ENCODE measurements at places on chromosomes 5 and 9. TPM values are rescaled to one million over a fixed set of nuclear protein-coding genes. Genes with fewer than 3 reads are reported as not detected.
A peak's percentile ranks its signal among the peaks of the same experiment; 100 is the strongest.

DNA sequence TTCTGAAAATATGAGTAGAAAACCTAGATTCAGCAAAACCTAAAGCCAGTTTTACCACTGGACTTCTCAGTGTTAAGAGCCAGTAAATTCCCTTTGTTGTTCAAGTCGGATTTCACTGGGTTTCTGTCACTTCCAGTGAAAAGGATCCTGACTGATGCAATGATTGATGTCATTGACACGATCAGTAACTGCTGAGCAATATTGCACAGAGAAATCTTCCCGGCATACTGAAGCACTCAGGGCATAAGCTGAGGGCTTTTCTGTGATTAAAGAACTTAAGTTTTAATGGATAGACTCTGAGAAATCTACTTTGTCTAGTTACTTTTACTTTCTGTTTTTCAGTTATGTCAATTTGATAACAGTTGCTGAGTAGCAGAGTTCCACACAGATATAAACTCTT is 61.9 kb downstream of the DENND1A start:
- ATAC-seq: no peak

GRCh38 chr9:118482306-118482705 is 778.1 kb downstream of the TLR4 start:
- ATAC-seq: no peak

GRCh38 chr5:132457371-132458225 is 33.0 kb downstream of the IRF1 start:
- peak; percentile 25 for ATAC-seq

- ATAC-seq: no peak
Measured at GRCh38 chr5:134458234-134459009, 46.7 kb upstream of the CDKN2AIPNL start.

GRCh38 chr9:131449276-131449675 is 53.4 kb upstream of the POMT1 start:
- ATAC-seq: peak; percentile 81

DNA sequence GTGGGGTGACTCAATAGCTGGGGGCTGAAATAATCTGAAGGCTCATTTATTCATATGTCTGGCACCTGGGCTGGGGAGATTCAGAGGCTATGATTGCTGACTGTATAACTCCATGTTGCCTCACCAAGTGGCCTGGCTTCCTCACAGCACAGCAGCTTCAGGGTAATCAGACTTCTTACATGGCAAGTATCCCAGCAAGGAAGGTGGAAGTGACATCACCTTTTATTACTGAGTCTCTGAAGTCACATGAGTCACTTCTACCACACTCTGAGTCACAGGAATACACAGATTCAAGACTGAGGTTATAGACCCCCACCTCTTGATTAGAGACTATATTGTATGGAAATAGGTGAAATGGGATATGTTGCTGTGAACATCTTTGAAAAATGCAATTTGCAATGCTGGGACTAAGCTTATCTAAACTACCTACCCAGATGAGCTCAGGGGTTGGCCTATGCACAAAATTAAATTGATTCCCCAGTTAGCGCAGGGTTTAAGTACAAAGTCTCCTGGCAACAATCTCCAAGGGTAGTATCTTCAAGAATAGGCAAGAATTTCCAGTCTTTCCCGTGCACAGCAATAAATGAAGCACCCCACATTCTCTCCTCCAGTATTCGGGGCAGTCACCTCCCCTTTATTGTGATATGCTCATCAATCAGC is 553.1 kb downstream of the LRRC70 start:
- peak; percentile 21 for ATAC-seq

GRCh38 chr5:103111468-103111867 is 8.5 kb downstream of the GIN1 start:
- ATAC-seq: peak; percentile 77

DNA sequence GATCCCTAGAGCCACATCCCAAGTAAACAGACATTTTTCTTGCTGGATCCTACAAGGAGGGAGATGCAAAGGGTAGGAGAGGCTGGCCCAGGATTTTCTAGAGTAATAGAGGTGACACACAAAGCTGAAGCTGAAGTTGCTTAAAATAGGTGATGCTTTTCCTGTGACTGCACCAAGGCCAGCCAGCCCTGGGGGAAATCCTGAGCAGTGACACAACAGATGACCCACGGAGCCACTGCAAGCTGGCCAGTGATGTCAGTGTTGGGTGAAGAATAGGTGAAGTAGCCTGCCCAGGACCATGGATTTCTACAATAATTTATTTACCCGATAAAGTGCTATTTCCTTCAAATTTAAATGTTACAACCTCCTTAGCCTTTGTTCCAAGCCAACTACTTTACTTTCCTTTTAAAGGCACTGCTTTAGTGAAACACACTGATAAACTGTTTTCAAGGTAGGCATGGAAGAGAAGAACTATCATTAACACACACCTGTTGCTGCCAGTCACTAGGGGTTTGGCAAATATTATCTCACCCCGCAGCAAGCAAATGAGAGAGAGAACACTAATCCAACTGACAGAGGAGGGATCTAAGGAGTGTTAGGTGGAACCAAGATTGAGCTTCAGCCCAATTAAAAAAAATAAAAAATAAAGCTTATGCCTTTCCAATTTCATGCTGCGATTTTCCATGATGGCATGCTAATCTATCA is 123.5 kb downstream of the CTNND2 start:
- ATAC-seq: no peak

- ATAC-seq: no peak
Measured at GRCh38 chr5:31867219-31867618, 228.3 kb downstream of the PDZD2 start.

GRCh38 chr5:38799556-38800377 is 46.0 kb upstream of the OSMR start:
- no peak for ATAC-seq

DNA sequence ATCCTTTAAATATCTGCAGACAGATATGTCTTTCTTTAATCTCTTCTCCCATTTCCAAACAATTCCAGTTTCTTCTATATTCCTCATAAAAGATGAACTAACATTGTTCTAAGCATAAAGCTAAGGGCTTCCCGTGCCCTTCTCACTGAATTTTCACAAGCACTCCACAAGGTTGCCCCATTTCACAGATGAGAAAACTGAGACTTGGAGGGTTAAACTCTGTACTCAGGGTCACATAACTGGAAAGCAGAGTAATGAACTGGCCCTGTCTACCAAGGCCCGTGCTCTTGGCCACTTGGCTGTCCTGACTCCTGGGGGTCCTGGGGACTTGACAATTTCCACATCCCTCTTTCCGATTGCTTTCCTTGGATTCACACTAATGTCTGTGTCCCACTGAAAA is 25.3 kb downstream of the KLF9 start:
- no peak for ATAC-seq

DNA sequence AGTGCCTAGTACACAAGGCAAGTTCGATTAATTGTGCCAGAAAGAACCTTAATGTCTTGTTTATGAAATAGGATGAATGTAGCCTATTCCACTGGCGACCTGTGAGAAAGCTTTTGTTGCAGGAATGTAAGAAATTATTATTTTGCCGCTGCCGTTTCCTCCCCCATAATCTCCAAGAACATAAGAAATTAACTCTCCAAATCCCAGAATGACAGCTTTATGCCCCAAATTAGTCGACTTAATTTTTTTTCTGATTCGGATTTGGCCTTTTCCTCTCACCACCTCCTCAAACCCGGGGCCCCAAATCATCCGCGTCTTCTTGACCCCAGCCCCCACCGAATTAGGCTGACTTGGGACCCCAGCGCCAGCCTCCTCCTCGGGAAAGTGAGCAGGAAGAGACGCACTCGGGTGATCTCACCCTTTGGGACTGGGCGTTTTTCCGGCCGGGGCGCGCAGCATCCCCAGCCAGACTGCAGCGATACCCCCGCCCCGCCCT is 682 bp upstream of the SPTAN1 start:
- ATAC-seq: no peak

DNA sequence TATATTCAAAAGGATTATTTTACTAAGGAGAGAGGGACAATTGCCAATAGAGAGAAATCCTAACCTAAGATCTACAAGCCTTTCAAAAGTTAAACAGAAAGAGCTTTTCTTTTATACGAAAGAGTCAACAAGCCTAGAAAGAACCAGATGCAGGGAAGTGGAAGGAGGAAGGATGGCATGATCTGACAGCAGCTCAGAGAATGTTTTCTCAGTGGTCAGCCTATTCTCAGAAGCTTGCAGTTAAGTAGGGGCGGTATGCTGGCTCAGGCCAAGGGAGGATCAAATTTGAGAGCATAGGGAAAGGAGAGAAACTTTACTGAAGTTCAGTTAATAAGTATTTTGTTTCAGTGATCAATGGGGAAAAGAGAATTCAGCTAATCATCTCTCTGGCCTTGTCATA is 88.0 kb upstream of the FTMT start:
- ATAC-seq: no peak

- ATAC-seq: no peak
Measured at GRCh38 chr9:93974151-93974550, 19.0 kb upstream of the BARX1 start.

DNA sequence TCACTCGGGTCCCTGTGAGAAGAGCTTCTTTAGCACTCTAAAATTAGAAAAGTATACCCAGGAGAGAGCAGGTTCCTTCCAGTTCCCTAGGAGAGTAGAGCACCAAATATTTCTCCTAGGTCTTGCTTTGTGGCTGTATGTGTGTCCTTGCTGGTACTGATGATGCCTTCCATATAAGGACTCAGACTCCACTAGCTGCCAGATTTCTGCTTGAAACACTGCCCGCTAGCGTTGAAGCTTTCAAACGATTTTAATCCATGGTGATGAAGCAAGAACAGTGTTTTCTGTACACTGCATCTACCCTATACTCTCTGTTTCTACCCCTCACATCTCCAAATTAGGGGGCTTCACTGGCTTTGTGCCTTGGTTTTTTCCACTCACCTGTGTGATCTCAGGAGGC is 2.4 kb upstream of the SMC2 start:
- no peak for ATAC-seq

- ATAC-seq: no peak
Measured at GRCh38 chr5:100970646-100971255, 67.7 kb upstream of the ST8SIA4 start.

DNA sequence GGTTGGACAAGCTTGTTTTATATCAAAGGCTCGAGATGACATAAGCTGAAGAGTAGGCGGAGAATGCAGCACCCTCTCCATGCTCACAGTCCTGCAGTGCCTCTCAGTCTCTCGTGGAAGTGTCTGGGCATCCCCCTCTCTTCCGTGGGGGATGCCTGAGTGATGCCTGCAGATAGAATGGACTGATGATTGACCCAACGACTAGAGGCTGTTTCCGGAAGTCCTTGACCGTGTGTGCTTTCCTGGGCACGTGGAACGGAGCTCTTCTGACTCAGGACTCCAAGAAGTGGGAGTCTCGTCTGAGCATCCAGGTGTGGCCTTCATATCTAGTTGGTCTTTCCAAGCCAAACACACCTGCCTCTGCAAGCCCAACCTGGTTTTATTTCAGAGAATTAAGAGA is 241.8 kb upstream of the IRX2 start:
- no peak for ATAC-seq

DNA sequence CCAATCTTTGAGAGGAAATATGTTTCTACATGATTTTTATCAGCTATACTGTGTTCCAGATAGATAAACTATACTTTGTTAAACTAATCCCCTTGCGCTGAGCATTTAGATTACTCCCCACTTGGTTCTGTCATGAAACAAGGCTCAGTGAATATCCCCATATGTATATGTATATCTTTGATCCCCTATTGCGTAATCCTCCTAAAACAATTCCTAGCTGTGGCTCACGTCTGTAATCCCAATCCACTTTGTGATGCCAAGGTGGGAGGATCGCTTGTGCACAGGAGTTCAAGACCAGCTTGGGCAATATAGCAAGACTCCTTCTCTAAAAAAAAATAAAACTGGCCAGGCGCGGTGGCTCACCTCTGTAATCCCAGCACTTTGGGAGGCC is 2.7 kb downstream of the PHYHD1 start:
- ATAC-seq: no peak

DNA sequence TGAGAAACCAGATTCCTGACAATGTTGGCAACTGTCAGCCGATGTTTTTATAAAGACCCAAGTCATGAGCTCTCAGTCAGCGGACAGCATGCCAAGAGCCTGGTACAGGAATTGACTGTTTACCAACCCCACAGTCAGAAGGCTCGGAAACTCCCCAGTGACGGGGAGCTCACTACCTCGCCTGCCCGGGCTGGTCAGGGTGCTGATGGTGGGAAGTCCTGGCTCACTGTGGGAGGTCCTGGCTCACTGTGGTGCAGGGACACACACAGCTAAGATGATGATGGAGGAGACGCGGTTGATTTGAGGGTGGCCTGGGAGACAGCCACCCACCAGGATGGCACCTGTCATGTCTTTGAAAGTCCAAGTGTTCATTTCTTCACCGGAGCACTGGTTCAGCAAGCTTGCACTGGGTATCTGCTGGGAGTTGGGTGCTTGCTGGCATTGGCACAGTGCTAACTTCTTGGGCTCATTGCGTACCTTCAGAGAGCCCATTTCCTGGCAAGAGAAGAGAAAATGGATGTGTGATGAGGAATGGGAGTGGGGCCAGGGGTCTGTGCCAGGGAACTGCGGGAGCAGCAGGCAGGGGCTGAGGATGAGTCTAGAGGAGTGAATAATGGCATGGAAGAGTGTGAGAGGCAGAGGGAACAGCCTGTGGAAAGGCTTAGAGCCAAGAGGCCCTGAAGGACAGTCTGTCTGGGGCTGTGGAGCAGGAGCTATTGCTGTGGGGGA is 15.3 kb downstream of the ASS1 start:
- ATAC-seq: no peak

DNA sequence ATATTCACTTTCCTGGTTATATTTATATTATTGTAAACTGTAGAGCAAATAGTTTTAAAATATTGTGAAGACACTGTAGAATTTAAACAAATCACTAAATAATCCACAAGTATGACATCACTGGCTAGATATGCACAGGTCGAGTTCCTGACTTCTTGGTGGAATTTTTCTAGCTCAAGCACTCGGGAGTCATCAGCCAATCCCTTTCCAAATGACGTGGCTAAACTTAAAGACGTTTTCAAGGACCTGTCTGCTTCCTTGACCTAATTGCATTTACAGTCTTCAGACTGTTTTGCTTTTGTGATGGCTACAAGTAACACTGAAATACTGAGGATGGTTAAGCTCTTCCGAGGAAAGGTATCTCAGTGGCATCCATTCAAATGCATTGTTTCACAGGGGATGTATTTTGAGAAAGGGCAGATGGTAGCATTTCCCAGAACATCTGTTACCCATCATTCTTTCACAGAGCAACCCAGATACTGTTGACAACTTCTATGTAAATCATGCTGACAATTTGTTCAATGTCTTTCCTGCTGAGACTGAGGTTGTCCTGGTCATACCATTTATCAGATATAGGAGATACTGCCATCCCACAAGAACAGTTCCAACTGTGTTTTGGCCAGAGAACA is 262.8 kb downstream of the CDH10 start:
- ATAC-seq: no peak

- no peak for ATAC-seq
Measured at GRCh38 chr5:41252036-41252435, 38.7 kb upstream of the C6 start.

Gene TMEM215
- total RNA-seq: not detected

Gene SH3TC2
- total RNA-seq: not detected

Gene ZBTB34
- total RNA-seq: 7.8 TPM

Gene CD274
- total RNA-seq: 42.2 TPM

Gene CYSTM1
- 11.9 TPM for total RNA-seq

Gene ECM2
- not detected for total RNA-seq

Gene CSNK1G3
- 27.6 TPM for total RNA-seq

Gene C9orf50
- total RNA-seq: not detected

Gene GPX3
- not detected for total RNA-seq

Gene ENHO
- not detected for total RNA-seq

Gene EDIL3
- total RNA-seq: not detected

Gene NAIP
- total RNA-seq: 6.3 TPM

Gene RXRA
- 41.6 TPM for total RNA-seq

Gene PCDH12
- total RNA-seq: 0.54 TPM
